ENCODE measurements at places on chromosomes 1 and 21. TPM values are rescaled to one million over a fixed set of nuclear protein-coding genes. Genes with fewer than 3 reads are reported as not detected.

Gene GPR137B
- 7.1 TPM for total RNA-seq

Gene FALEC
- total RNA-seq = not detected

Gene SH2D1B
- 0.11 TPM for total RNA-seq

Gene ANKRD35
- total RNA-seq = not detected

Gene PAPPA2
- total RNA-seq = not detected

DNA sequence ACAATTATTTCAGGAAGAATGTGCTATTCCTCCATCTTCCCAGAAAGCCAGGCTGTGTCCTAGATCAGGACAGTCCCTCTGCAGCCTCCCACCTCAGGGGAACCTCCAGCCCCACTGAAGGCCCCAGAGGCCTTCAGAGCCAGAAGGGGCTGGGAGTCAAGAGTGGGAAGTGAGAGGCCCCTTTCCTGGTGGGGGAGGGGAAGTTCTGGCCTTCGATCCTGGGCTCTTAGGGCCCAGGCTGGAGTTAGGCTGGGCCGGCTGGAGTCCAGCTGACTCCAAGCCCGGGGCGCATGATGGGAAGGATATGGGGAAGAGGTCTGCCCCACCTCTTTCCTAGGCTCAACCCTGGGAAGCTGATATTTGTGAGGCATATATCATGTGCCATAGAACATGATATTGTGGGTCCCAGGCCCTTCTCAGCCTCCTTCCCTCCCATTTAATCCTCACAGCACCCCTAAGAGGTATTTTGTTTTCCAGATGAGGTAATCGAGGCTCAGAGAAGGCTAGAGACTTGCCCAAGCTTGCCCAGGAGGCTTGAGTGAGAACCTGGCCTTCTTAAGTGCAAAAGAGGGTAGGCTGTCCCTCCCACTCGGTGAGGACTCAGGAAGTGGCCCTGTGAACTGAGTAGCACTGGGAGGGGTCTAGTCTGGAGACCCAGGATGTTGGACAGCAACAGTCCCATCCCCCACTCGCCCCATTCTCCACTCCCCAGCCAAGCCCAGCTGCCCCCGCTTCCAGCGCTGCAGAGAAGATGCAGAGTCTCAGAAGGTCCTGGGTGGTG lies 18.6 kb upstream of the HSPG2 start:
- DNase-seq = no peak
- H3K27me3 ChIP-seq = no peaks in the 10 kb centered on the region
- no peak overlapping the region for H3K4me3 ChIP-seq
- no peak overlapping the region for H3K27ac ChIP-seq
- H3K36me3 ChIP-seq = no peaks in the 10 kb centered on the region

- H3K4me3 ChIP-seq = no peak overlapping the region
- no peak for DNase-seq
- no peaks in the 10 kb centered on the region for H3K4me1 ChIP-seq
- no peak overlapping the region for H3K27ac ChIP-seq
- no peaks in the 10 kb centered on the region for H3K27me3 ChIP-seq
These were observed 12.5 kb upstream of the MATN1 start for GRCh38 chr1:30735668-30736498.

DNA sequence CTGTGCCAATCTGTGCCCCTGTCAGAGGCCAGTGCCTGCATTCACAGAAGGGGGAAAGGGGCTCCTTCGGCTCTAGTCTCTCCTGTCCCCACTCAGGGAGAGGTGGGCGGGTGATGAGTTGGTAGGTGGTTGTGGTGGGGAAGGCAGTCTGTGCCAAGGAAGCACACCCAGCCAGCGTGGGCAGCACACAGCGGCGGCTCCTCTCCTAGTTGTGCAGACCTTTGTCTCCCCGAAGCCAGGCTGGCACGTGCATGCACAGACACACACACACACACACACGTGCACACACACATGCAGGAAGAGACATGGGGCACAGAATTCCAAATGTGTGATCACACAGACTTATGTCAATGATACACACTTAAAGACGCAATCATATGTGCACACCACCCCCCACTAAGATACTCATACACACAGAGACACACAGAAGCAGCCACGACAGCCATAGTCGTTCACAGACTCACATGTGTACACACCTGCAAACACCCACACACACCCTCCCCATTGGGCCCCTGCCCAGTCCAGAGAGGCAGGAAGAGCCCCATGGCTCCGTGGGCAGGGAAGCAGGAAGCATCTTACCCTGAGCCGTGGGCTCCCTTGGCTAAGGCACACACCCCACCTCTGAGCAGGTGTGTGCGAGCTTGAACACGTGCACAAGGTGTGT lies 16.4 kb downstream of the RIMS3 start:
- no peaks in the 10 kb centered on the region for H3K4me1 ChIP-seq
- no peak overlapping the region for H3K27ac ChIP-seq
- H3K27me3 ChIP-seq = no peaks in the 10 kb centered on the region
- DNase-seq = no peak

GRCh38 chr1:35222322-35223083 lies 29.6 kb upstream of the SFPQ start:
- peak overlapping the region; percentile 22 for H3K27ac ChIP-seq

Measured in A673 (cell line).